ENCODE measurements at places on chromosomes 11 and 22.
A peak's percentile ranks its signal among the peaks of the same experiment; 100 is the strongest.

- DNase-seq, result no peak
Measured at GRCh38 chr22:37275134-37275533, 7.2 kb upstream of the CYTH4 start.

- DNase-seq, result no peak
Measured at GRCh38 chr11:72179049-72179803, 12.7 kb upstream of the FOLR1 start.

- DNase-seq, result peak; percentile 83
Measured at GRCh38 chr11:95512682-95513081, 276.9 kb downstream of the FAM76B start.

GRCh38 chr11:117407016-117407415, 79.4 kb downstream of the CEP164 start:
- no peak for DNase-seq

DNA sequence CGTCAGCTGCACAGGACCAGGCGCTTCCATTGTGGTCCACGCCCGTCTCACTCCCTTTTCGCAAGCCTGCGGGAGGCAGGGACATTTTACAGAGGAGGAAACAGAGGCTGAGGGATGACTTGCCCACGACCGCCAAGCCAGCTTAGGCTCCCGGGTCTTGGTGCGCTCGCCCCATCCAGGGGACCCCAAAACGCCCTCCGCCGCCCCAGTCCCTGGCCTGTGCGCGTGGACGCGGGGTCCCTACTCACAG, 300 bp downstream of the WNT11 start:
- no peak for DNase-seq

DNA sequence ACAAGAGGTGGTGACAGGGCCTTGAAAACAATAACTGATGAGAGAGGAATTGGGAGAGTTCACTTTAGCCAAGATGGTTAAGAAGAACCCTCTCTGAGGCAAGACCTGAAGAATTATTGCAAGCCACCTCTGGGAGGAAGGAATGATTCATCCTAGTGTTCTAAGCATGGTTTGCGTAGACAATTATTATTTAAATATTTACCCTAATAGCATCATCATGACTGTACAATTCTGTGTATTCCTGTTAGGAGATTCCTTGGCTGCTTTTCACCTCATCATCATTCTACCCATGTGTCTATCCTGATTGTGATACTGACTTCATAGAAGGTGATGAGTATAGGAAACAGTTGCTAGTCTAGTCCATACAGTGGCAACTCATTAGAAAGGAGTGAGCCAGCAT, 264.4 kb downstream of the DDX10 start:
- DNase-seq, result peak; percentile 87

- DNase-seq, result peak; percentile 51
Measured at GRCh38 chr11:32893343-32894148, 935 bp downstream of the QSER1 start.

GRCh38 chr11:125679397-125679796, 1.2 kb downstream of the ACRV1 start:
- DNase-seq, result no peak

- DNase-seq, result no peak
Measured at GRCh38 chr22:32421484-32421883, 9.4 kb upstream of the RTCB start.

DNA sequence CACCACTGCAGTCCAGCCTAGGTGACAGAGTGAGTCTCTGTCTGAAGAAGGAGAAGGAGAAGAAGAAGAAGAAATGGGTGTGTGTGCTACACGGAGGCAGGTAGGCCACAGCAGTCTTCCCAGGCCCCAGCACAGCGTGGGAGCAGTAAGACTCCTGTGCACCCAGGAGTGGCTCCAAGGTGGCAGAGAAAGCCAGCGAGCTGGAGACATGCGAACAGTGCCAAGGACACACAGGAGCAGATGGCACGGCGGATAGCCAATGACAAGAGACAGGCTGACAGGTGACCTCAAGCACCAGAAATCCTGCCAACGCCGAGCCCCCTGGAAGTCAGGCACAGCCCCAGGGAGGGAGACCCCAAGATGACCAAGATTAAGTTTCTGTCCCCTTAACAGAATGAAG, 9.0 kb upstream of the SCGB1A1 start:
- DNase-seq, result no peak

- DNase-seq, result no peak
Measured at GRCh38 chr11:104645261-104646222, 252.7 kb downstream of the CASP12 start.

DNA sequence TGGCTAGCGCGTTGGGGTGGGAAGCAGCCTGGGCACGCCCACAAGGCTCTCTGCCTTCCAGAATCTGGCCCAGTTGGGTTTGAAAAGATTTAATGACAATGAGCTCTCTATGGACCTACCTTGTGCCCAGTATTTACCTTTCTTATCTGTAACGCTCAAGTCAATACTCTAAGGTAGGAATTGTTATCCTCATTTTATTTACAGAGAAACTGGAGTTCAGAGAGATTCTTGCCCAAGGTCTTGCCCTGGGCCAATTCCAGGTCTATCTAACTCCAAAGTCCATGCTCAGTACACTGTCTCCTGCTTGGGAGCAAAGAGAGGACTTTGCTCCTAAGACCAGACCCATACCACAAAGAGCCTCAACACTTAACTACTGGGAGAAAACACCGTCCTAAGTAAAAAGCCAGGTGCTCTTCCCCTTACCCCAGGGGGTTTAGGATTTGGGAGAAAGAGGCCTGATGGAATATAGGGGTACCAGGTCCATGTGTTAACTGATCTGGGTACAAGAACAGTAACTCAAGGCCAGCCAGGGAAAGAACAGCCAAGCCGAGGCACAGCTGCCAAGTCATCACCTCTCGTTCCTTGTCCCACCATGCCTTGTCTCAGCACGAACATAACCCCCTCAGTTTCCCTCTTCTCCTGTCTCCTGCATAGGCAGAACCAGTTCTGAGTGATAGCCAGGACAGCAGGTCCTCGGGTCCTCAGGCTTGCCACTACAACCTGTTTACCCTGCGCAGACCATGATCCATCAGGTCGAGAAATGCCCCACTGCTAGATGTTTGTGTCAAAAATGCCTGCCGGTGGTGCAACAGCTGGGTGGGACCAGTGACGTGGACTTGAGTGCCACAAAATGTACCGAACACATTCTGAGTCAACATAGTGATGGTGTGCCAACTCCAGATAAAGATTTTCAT, 14.6 kb downstream of the APOA4 start:
- peak; percentile 25 for DNase-seq

DNA sequence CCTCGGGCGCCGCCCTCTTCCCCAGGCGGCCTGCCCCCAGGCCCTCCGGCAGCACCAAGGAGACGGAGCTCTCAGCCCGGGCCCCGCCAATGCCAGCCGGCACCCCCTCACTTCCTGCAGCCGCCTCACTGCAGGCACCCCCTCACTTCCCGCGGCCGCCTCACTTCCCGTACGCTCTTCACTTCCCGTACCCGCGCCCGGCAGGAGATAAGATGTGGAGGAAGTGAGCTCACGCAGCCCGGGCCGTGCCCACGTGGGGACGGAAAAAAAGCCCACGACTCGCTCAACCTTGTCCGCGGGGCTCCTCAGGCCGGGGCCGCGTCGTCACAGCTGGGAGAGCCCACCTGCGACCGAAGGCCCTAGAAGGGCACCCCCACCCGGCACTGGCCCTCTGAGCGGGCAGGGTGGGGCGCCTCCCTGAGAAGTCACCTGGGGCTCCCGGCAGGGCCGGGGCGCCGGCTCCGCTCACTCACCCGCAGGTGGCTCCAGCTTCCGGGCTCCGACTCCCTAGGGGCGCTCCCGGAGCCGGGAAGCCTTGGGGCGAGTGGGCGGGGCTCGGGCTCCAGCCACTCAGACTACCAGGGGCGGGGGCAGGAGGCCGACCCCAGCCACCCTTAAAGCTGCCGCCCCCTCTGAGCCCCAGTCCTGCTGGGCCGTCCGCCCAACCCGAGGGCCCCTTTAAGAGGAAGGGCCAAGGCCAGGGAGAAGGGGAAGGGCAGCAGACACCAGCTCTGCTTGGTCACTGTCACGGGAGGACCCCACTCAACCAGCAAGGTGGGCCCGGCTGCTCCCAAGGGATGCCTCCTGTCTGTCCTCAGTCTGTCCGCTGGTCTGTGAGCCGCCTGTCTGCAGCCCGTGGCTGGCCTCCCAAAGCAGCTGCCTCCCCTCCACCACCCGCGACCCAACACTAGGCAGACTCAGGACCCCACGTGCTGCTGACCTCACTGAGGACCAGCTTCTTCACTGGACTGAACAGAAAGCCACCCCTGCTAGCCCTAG, 31.4 kb downstream of the PISD start:
- peak; percentile 71 for DNase-seq

DNA sequence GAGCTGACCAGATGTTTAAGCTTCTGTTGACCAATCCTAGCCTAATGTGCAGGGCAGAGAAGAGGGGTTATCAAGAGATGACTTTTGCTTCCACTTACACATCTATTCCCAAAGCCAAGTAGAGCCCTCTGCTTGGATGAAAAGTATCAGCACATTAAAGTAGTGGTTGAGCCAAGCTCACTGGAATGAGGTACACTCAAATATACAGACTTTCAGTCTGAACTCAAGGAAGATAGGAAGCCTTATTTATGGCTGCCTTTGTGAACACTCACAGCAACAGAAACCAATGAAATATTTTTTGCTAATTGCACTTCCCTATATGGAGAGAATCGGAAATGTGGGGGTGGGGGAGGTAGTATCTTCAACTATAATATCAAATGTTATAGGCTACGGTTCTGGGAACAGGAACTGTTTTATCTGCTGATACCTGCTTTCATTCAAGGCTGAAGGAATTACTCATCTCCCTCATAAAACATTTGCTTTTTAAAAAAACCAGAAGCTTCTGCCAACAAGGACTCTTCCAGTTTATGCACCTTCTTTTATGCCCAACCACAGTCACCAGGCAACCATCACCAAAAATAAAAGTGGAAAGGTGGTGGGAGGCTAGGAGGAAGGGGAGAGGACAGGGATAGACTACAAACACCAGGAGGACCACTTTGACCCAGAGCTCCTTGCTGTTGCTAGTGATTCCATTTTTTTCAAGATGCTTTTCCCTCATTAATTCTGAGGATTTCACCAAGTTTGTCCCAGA, 91.2 kb downstream of the CLPB start:
- no peak for DNase-seq

DNA sequence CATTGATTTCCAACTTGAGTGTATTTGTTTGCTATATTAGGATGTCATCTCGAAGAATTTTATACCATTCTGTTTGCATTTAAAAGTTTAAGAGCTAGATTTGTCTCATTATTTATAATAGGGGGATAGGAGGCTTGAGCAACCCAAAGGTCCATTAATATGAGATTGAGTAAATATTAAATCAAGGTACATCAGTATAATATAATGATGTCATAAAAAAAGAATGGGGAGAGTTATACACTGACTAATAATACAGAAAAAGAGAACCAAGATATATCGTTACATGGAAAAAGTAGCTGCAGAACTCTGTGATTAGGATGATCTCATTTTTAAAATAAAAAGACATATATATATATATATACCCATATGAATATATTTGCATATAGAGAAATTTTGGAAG, 19.4 kb downstream of the SPA17 start:
- no peak for DNase-seq

GRCh38 chr11:77039491-77040400, 5.5 kb downstream of the B3GNT6 start:
- DNase-seq, result peak; percentile 43

DNA sequence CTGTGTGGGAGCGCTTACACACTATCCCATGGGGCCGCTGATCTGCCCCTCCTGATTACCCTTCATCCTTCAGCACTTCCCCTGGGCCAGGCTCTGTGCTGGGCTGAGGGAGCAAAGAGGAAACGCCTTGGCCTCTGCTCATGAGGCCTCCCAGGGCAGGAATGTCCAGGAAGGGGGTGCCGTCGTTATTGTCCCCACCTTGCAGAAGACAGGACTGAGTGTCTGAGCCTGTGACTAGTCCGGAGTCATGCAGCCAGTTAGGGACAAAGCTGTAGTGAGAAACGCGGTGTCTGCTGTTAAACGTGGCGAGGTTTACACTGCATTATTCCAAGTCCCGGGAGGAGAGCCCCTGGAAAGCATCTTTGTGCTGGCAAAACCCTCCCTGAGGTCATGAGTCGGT, 160.0 kb downstream of the TRIM29 start:
- DNase-seq, result no peak

DNA sequence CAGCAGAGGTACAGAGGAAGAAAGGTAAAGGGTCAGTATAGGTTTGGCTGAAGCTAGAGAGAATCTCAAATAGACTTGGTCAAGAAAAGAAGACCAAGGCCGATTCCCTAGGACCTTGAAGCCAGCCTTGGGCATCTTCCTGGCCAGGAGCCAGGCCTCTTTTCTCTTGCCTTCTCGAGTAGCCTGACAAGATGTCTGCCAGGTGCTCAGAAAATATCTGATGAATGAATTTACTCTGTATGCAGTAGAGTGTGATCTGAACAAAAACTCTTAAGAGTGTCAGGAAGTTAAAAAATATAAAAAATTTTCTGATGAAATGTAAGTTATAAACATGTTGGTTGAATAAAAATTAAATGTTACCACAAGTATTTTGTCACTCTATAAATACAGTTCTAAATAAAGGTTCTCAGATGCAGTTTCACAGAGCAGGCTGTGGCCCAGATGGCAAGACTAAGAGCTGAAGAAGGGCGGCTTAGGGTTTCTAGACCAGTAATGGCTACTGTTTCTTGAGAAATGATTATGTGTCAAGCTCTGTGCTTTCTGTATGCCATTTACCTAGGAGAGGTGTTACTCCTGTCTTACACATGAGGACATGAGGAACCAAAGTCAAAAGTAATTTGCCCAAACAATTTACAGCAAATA, 98.1 kb downstream of the ATXN10 start:
- DNase-seq, result peak; percentile 16

DNA sequence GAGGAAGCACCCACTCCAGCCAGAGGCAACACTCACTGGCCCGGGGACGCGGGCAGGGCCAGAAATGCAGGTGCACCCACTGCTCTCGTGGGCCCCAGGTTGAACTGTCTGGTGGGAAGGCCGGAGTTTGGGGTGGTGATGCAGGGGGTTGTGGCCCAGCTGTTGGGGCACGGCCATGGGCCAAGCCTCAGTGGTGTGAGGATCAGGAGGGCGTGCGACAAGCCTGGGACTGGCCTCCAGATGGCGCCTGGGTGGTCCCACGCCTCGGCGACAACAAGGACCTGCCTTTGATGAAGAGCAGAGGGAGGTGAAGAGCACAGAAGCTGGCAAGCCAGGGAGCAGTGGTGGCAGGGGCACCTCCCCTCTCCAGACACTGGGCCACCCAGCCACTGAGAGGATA, 240.8 kb downstream of the BRD1 start:
- no peak for DNase-seq

- DNase-seq, result no peak
Measured at GRCh38 chr11:18986744-18987143, 47.5 kb upstream of the MRGPRX1 start.

Measured in AG08395 (cell line).